Stimulated activated CD4-positive, alpha-beta T cell treated with anti-CD3 and anti-CD28 coated beads, Interleukin-2, amount 100 ng/mL, for 4 hours (primary cell): ENCODE measurements at places on chromosomes 3 and 15.

- DNase-seq = no peak
Observed at GRCh38 chr15:23052522-23052921, 13.2 kb upstream of the TUBGCP5 start.

DNA sequence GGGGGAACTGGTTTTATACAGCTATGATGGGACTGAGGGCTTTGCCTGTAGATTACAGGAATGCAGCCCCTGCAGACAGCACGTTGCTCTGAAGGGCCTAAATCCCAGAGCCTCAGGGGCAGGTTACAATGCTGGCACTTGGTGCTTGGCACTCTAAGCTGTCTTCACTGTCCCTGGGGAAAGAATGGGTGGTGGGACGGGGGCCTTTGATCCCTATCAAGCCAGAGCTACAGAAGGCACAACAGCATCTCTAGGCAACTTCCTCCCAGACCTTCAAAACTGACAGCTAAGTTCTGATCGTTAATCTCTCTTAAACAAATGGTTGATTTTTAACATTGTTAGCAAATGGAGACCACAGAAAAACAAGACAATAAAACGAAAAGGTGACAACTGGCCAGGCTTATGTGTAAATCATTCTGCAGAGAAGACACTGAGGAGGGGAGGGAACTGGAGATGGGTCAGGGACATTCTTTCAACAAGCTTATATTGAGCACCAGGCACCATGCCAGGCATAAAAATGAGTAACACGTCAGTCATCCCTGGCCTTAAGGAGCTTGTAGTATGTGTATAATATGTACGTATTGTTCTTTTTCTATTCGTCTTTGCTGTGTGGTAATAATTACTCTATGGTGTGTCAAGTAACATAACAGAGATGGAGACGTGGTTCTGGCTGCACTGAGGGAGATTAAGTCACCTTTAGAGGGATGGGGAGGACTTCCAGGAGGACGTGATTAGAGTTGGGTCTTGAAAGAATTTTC, 49.1 kb downstream of the CA12 start:
- no peak for DNase-seq

GRCh38 chr15:76861815-76862397, 43.2 kb downstream of the SCAPER start:
- no peak for DNase-seq

DNA sequence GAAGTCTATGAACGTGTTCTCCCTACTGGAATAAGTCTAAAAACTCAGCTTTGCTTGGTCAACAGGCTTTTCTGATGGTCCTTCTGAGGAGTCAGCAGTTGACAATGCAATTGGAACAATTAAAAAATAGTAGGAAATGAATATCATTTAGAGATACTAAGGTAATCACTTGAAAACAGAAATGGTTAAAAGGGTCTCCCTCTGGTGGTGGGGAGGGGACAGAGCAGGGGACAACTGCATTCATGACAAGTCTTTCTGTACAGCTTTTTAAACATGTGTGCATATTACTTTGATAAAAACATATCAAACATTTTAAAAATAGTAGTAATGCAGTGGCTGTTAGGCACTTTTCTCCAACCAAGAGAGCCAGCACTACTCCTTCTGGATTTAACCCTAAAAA, 119.9 kb upstream of the FHIT start:
- no peak for DNase-seq

DNA sequence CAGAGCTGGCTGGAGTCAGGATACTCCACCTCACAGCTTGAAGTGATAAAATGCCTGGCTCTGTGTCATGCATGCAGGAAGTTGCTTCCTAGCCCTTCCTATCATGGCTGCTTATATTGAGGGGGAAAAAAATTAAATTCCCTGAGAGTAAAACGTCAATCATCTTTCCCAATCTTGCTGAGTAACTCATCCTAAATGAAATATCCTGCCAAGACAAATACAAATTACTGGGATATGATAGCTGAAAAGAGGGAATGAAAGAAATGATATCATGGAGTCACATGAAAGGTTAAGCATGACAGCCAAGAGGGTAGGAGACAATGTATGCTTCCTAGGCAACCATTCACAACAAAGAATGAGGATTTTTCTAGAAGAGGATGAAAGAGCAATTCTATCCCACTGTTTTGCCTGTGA, 110.6 kb downstream of the ABI3BP start:
- no peak for DNase-seq

DNA sequence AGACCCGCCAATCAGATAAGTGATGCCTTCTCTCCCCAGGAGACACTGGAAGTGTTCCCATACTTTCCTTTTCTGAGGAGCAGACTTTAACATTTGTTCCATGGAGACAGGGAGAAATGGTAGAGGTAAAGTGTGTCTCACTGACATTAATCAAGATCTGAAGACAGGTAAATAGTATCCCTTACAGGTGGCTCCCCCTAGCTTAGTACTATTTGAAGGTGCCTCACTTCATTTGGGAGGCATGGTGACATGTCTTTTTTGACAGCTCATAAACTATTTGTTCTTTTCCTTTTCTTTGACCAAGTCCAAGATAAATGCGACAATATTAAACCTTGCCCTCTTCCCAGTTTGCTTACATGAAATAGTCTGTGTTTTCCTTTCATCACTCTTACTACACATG, 485.6 kb upstream of the IL12A start:
- DNase-seq = no peak

- no peak for DNase-seq
Observed at GRCh38 chr3:96814651-96815567, 515 bp downstream of the EPHA6 start.

GRCh38 chr3:188362405-188362831, 208.5 kb downstream of the LPP start:
- DNase-seq = no peak

- DNase-seq = no peak
Observed at GRCh38 chr15:100900136-100900794, 18.9 kb upstream of the LRRK1 start.

DNA sequence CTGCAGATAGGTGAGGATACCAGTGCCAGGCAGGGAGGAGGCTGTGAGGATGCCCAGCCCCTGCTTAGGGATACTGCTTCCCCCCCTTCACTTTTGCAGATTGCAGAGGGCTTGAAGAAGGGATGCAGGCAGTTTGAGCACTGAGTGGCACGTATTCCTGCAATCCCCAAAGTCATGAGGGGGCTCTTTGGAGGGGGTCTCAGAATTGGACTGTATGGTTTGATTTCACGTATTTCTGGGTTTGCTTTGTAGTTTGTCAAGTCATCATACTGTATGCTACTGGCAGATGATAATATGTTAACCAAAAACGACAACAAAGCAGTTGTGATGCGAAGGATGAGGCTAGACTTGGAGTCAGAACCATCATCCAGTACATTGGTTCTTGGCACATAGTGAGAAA, 28.1 kb downstream of the CHST14 start:
- no peak for DNase-seq

- DNase-seq = peak; percentile 23
Observed at GRCh38 chr3:69161587-69162307, 39.4 kb upstream of the LMOD3 start.
